ENCODE measurements at places on chromosomes 5 and 9. TPM values are rescaled to one million over a fixed set of nuclear protein-coding genes. Genes with fewer than 3 reads are reported as not detected.
A peak's percentile ranks its signal among the peaks of the same experiment; 100 is the strongest.

- peaks cover 29% of the 10 kb centered on the region for H3K36me3 ChIP-seq
Measured at GRCh38 chr5:38866362-38867031, 20.7 kb downstream of the OSMR start.

- peaks cover 44% of the 10 kb centered on the region for H3K4me1 ChIP-seq
- H3K27ac ChIP-seq: peak overlapping the region; percentile 96
- peaks cover 15% of the 10 kb centered on the region for H3K36me3 ChIP-seq
- H3K4me3 ChIP-seq: peak overlapping the region; percentile 98
Measured at GRCh38 chr5:179699616-179700237, 960 bp downstream of the CANX start.

DNA sequence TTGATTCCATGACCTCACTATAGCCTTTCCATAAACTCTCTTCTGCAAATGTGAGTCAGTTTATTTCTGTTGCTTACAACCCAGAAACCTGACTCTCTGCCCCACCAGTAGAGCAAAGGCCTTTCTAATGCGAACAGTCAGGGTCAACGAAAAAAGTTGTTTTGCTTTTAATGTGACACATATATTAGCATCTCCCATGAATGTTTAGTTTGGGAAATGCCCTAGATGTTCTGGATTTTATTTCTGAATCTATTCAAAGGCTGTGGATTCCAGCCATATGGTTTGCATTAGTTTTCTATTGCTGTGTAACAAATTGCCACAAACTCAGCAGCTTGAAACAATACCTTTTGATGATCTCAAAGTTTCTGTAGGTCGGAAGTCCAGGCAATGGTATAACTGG is 193.5 kb downstream of the GNA14 start:
- H3K27me3 ChIP-seq: peaks cover 5% of the 10 kb centered on the region
- peaks cover 31% of the 10 kb centered on the region for H3K4me1 ChIP-seq
- H3K4me3 ChIP-seq: no peak overlapping the region
- DNase-seq: no peak
- no peaks in the 10 kb centered on the region for H3K36me3 ChIP-seq

DNA sequence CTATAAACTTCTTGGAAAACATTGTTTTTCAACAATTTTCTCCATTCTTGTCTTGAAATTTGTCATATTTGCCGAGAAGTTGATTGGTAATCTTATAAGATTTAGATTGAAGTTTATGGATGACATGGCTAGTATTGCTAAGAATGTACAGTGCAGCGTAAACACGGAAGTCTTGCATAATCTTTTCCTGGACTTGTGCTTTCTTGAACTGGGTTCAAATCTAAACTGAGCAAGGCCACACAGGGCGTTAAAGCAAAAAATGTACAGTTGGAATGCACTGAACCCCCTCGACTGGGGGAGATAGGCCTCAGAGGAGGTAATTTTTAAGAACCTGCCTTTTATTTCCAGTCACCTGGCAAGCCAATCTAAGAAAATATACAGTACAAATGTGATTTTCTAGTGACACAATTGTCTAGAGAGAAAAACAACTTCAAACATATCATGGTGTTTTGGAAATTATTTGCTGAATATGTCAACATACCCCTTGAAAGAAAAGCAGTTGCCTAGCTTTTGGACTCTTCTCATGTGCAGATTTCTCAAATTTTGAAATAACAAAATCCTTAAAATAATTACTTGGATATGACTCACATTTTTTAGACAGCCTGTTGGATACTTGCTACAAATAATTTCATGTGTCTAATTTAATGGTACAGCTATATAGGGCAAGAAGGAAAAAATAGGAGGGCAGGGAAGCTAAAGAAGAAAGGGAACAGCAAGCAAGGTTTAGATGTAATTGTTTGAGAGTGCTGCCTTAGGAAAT is 18.5 kb upstream of the GAS1 start:
- DNase-seq: no peak
- H3K36me3 ChIP-seq: no peaks in the 10 kb centered on the region
- H3K4me3 ChIP-seq: no peak overlapping the region
- peak overlapping the region; percentile 29 for H3K27ac ChIP-seq

DNA sequence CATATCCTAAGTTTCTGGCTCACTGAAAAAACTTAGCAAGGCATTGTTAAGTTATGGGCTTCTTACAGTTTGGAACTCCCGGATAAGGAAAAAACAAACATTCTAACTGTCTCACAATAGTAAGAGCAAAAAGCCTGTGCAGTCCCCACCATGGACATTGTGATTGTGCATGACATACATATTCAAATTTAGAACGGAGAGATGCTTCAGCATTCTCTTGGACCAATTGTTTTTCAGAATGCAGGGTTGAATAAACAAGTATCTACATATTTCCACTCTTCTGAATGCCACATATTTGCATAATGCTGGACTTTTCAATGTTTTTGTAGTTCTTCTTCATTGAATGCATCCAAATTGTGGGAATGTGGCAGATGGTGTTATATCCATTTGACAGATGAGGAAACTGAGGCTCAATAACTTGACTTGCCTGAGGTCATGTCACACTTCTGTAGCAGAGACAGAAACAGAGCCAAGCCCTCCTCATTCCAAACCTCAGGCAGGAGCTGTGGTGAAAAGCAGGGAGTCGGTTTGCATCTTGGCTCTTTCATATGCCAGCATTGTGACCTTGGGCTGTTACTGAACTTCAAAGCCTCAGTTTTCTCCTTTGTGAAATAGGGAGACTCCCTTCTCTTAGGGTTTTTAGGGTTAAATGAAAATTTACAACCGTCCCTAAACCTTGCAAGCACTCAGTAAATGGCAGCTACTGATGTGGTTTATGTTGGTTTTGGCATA is 95.1 kb downstream of the IQGAP2 start:
- H3K27ac ChIP-seq: no peak overlapping the region
- no peak for DNase-seq
- no peaks in the 10 kb centered on the region for H3K36me3 ChIP-seq
- no peak overlapping the region for H3K4me3 ChIP-seq

EGFL7 gene
- 6.9 TPM for total RNA-seq
